GM12878 (cell line): ENCODE measurements at places on chromosomes 7 and 10. TPM values are rescaled to one million over a fixed set of nuclear protein-coding genes. Genes with fewer than 3 reads are reported as not detected.

The SEC31B gene
- total RNA-seq: 10.6 and 12.4 TPM in 2 replicates

The SLC16A12 gene
- not detected in 2 replicates for total RNA-seq

The ADRB1 gene
- 3.9 and 4.5 TPM in 2 replicates for total RNA-seq

The MDFIC gene
- total RNA-seq: 39.0 and 50.5 TPM in 2 replicates

The WEE2 gene
- 0.24 TPM in 1 of 2 replicates, not detected in the other for total RNA-seq

The PLEKHS1 gene
- total RNA-seq: not detected in 2 replicates

DNA sequence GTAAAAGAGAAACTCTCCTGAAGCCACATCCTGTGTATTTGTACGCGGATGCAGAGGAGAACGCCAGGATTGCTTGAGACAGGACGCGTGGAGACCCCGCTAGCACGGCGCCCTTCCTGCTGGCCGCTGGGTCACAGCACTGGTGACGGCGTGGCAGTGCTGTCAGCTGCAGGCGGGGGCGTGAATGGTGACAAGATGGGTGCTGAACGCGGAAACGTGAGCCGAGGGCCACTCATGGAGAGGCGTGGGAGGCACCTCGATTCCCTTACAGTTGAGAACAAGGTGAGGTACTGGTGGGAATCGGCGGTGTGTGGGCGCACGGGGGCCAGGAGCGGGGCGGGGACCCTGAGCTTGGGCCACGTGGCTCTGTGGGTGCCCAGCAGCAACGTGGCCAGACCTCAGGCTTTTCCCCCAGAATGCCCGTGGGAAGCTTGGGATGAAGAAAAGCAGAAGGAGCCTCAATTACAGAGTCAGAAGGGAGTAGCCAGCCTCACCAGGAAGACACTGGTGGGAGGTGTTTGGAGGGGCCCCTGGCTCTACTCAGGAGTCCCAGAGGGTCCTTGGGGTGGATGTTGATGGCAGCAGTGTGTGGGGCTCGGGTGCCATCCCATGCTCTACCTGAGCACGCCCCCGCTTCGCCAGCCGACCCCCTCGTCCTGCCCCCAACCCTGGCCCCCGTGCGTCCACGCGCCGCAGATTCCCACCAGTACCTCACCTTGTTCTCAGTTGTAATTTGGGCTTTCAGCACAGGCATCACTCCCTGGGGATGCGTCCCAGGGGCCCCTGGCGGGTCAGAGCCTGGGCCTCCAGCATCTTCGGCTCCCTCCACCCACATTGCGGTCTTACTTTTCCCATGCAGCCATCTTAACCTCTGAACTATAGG, 208.4 kb upstream of the TCERG1L start:
- H3K4me3 ChIP-seq: no peak overlapping the region
- H3K4me1 ChIP-seq: no peaks in the 10 kb centered on the region
- H3K27ac ChIP-seq: no peak overlapping the region
- DNase-seq: no peak
- H3K36me3 ChIP-seq: no peaks in the 10 kb centered on the region
- no peaks in the 10 kb centered on the region for H3K27me3 ChIP-seq

DNA sequence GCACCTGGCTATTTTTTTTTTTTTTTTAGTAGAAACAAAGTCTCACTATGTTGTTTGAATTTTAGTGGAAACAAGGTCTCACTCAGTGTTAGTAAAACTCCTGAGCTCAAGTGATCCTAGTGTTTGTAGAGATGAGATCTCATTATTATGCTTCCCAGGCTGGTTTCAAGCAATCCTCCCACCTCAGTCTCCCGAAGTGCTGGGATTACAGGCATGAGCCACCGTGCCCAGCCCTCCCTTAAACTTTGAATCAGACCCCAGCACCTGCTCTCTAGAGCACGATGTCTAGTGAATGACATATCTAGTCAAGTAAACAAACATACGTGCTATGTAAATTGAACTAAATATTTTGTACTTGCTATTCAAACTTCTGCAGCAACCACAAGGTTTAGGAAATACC, 105.6 kb upstream of the MYO3A start:
- H3K4me1 ChIP-seq: no peaks in the 10 kb centered on the region
- H3K27me3 ChIP-seq: no peaks in the 10 kb centered on the region
- H3K36me3 ChIP-seq: no peaks in the 10 kb centered on the region
- DNase-seq: no peak
- H3K27ac ChIP-seq: no peak overlapping the region

GRCh38 chr7:83614112-83614511, 34.8 kb downstream of the SEMA3E start:
- no peaks in the 10 kb centered on the region for H3K4me1 ChIP-seq
- H3K27me3 ChIP-seq: no peaks in the 10 kb centered on the region
- no peaks in the 10 kb centered on the region for H3K36me3 ChIP-seq
- DNase-seq: no peak

GRCh38 chr7:112081778-112082177, 124.4 kb downstream of the DOCK4 start:
- H3K36me3 ChIP-seq: no peaks in the 10 kb centered on the region
- no peak overlapping the region for H3K4me3 ChIP-seq
- peaks cover 28% of the 10 kb centered on the region for H3K4me1 ChIP-seq
- H3K27ac ChIP-seq: no peak overlapping the region

DNA sequence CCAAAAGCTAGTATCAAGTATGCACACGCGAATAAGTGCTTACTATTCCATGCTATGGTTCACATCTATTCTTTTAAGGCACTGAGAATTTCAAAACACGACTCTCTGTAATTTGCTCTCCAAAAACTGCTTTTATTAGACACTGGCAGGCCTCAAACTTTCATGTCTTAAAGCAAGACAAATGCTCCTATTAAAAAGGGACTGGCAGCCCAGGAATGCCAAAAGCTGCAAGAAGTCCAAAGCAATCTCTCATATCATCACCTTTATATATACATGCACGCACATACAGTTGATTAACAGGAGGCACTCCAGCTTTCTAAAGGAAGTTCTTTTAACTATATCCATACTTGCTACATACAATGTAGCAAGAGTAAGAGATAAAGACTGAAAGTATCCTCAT, 34.8 kb downstream of the UBE2H start:
- no peaks in the 10 kb centered on the region; the same call in 1 of the 2 replicates for H3K4me1 ChIP-seq
- DNase-seq: no peak
- no peak overlapping the region for H3K27ac ChIP-seq
- H3K4me3 ChIP-seq: no peak overlapping the region
